ENCODE measurements at places on chromosomes 16 and 17. TPM values are rescaled to one million over a fixed set of nuclear protein-coding genes. Genes with fewer than 3 reads are reported as not detected.

Gene CD79B
- not detected for total RNA-seq

Gene RMI2
- 6.0 TPM for total RNA-seq

Gene HAS3
- total RNA-seq: 15.5 TPM

DNA sequence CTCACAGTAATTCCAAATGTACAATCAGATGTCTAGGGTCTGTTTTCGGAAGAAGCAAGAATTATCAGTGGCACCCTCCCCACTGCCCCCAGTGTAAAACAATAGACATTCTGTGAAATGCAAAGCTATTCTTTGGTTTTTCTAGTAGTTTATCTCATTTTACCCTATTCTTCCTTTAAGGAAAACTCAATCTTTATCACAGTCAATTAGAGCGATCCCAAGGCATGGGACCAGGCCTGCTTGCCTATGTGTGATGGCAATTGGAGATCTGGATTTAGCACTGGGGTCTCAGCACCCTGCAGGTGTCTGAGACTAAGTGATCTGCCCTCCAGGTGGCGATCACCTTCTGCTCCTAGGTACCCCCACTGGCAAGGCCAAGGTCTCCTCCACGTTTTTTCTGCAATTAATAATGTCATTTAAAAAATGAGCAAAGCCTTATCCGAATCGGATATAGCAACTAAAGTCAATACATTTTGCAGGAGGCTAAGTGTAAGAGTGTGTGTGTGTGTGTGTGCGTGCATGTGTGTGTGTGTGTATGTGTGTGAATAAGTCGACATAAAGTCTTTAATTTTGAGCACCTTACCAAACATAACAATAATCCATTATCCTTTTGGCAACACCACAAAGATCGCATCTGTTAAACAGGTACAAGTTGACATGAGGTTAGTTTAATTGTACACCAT lies 59.7 kb downstream of the HLF start:
- DNase-seq: no peak

DNA sequence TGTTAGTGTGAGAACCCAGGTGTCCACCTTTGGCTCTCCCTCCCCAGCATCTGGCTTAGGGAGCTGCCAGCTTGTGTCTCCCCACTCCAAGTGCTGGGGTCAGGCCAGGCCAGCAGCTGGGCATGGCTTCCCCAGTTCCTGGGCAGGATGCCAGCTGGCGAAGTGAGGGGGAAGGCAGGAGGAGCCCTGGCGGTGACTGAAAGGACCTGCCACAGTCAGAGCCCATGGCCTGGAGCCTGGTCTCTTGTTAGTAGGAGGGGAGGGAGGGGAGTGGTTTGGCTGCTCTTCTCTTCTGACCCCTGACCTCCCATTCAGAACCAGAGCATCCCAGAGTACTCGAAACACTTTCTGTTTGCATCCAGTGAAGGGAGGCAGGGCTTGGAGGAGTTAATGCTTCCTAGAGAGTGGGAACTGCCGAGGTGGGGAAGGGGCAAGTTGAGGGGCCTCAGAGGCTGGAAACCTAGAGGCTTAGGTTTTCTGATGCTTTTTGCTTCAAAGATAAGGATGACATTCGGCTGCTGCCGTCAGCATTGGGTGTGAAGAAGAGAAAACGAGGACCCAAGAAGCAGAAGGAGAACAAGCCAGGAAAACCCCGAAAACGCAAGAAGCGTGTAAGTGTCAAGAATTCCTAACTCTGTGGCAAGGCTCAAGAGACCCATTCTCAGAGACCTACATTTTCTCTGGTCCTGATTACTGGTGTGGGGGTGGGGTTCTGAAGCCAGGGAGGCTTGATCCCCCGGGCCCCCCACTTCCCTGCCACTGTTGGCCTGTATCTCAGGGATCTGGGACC lies 772 bp downstream of the CHD3 start:
- DNase-seq: peak; percentile 86
